ENCODE measurements at places on chromosomes 6 and 20. TPM values are rescaled to one million over a fixed set of nuclear protein-coding genes. Genes with fewer than 3 reads are reported as not detected.

MYLIP gene
- total RNA-seq, result 33.6 TPM

SLC32A1 gene
- total RNA-seq, result not detected

GJA10 gene
- total RNA-seq, result not detected

NOX3 gene
- total RNA-seq, result not detected

NUS1 gene
- 26.5 TPM for total RNA-seq

MICA gene
- 56.6 TPM for total RNA-seq

CLPSL2 gene
- not detected for total RNA-seq

MDN1 gene
- 30.0 TPM for total RNA-seq

YTHDF1 gene
- total RNA-seq, result 30.0 TPM

GMPR gene
- total RNA-seq, result 129 TPM

PRICKLE4 gene
- total RNA-seq, result 0.73 TPM

Data from melanocyte of skin (primary cell).